Activated naive CD4-positive, alpha-beta T cell treated with anti-CD3 and anti-CD28 coated beads for 36 hours (primary cell): ENCODE measurements at places on chromosomes 4 and X.

DNA sequence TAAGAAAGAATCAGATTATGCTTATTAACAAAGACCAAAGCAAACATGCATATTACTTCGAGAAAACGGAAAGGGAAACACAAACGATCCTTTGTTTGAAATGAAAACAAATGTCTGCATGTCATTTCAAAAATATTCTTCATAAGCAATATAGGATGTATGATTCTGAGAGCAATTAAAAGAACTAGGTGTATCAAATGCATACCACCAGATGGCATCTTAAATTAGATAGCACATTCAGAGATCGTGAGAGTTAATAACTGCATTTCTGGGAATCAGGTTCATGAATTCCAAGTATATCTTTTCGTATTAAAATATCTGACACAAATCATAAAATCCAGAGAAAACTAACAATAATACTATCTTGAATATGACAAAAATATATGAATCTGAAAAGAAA is 159.5 kb downstream of the PPP3CA start:
- DNase-seq = no peak

DNA sequence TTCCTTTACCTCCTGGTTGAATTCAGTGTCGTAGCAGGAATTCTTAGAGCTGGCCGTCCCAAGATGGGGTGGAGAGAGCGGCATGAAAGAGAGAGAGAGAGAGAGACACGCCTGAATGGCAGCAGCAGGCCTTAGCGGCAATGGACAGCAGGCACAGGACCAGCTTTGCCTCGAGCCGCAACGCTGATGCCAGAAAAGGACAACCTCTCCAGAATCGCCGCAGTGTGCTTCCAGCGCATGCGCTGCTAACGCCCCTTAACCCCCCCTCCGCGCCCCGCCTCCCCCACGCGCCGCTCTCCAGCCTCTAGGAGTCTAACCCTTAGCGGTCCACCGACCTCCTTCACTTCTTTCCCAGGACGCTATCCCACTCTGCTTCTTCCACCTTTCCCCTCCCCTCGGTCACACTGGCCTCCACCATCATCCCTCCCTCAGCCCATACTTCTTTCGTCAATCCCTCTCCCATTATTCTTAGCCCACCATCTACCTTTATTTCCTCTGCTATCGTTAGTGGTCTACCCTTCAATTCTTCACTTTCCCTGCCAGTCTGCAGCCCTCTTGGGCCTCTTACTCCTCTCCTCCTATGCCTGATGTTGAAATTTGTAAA is 10.5 kb upstream of the ZCCHC13 start:
- peak; percentile 70 for DNase-seq

DNA sequence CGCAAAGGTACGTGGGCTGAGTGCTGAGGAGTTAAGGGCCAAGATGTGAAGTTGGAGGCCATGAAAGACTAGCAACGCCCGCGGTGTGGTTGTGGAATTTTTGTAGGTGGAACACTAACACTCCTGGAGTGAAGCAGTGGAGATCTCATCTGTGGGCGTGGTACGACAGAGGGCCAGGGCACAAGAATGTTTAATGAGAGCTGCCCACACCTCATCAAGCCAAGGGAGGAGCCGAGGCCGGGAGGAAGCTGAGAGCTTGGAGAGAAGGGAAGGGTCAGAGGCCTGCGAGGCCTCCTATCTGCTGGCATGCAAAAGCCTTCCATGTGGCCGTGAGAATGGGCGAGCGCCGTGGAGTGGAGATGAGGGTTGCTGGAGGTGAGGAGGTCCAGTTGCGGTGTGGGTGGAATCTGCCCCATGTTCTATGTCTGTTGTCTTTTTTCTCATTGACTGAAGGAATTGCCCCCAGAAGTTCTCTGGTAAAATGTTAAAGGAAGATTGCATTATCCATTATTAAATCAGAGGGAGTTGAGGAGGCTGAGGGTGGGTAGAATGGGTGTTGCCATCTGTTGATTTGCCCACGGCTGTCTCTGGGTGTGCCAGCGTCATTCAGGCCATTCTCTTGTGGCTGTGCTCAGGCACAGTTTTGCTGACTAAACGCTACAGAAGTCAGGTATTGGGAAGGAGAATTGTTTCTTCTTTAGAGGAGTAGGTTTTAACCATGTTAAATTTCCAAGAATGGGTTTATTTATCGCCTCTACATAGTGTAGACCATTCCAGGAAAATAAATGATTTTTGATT is 19.8 kb downstream of the SNX25 start:
- DNase-seq = no peak

DNA sequence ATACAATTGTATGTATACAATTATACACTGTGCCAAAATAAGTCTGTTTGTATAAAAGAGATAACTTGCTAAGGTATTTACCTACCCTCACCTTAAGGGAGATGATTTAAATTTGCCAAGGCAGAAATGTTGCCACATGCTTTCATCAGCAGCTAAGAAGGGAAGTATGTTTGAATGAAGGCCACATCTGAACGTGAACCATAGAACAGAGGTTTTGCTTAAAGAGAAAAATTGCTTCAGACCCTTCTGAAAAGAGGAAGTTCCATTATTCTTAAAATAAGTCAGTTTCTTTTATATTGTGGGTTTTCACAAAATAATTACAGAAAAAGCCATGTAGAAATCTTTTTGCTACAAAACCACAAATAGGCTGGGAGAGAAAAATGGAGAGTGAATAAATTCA is 621.5 kb upstream of the HTR2C start:
- DNase-seq = no peak

- peak; percentile 59 for DNase-seq
Observed at GRCh38 chrX:22060415-22061280, 28.5 kb downstream of the PHEX start.

GRCh38 chrX:30939928-30940327 is 50.9 kb upstream of the TAB3 start:
- DNase-seq = no peak

DNA sequence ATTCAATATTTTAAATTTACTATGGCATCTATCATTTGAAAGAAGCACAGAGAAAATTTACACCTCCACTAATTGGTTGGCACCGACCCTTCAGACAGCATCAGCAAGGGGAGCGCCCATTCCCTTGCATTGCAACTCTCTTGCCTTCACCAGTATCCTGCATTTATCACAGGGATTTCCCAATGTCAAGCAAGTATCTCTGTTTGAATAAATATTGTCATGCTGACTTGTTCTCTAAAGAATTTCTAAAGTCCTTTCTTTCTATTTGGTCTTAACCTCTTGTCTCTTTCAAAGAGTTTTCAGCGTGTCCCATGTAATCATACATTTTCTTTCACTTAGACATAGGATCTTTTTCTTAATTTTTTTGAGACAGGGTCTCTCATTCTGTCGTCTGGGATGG is 10.4 kb downstream of the DCTD start:
- DNase-seq = no peak

DNA sequence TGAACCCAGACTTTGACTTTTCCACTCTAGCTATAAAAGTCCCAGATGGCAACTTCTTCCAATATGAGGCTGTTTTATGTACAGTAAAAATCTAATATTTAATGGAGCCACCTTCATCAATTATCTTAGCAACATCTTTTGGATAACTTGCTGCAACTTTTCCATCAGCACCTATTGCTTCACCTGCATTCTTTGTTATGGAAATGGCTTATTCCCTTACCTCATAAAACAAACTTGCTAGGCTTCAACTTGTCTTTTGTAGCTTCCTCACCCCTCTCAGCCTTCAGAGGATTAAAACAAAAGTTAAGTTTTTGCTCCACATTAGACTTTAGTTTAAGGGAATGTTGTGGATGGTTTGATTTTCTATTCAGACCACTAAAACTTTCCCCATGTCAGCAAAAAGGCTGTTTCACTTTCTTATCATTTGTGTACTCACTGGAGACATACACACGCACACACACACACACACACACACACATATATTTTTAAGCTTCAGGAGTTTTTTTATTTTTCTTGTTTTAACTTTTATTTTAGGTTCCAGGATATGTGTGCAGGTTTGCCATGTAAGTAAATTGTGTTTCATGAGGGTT is 1296.1 kb upstream of the PABPC4L start:
- DNase-seq = no peak

GRCh38 chrX:77900688-77901087 is 1.4 kb downstream of the COX7B start:
- no peak for DNase-seq

DNA sequence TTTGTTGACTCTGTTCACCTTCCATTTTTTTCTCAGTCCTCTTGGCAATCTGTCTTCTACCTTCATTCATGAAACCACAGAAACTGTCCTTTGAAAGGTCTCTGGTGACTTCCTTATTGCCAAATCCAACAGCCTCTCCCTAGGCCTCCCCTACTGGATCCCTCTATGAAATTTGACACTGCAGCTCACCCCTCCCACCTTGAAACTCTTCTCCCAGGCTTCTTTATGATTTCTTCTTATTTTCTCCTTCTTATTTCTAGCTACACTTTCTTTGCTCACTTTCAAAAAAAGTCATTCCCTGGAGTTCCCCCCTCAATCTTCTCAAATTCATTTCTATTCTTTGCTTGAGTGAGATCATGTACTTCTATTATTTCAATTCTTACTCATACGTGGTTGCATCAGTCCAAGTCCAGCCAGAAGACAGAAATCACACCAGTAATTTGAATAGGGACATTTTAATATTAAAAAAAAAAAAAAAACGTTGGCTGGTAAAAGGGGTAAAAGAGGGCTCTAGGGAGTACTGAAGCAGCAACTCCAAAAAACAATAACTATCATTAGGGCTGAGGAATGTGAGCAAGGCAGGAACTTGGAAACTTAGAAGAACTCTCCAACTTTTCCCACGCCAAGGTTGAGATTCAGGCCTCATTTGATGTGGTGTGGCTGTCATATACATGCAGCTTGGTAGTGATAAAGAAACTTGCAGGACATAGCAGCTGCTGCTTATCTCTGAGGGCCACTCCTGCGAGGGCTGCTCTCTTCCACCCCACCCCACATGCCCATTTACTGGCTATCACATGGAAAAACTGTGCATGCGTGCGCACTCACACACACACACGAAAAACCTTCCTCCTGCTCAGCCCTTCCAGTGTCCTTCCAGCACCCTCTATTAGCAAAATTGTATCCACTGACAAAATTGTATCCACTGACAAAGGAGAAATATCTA is 169.8 kb upstream of the GALNT7 start:
- DNase-seq = no peak
